ENCODE measurements at places on chromosomes 5 and 9.
A peak's percentile ranks its signal among the peaks of the same experiment; 100 is the strongest.

DNA sequence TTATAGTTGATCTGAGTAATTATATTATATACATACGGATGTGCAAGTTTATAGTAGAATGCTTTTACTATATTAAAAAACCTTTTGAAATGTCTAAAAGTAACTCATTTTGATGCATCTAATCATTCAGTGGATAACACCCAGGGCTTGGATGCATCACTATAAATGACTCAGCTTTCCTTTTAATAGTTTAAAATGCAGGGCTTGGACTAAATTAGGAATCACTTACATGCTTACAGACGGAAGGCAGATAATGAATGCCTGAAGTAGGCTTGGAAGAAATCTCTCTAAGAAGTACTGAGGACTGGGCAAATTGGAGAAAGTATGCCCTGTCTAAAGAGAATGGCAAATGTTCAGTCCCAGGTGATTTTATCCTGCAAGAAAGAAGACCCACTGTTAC is 362.5 kb upstream of the CCNH start:
- no peak for DNase-seq

- no peak for DNase-seq
Measured at GRCh38 chr9:95103281-95103771, 214.2 kb downstream of the FANCC start.

DNA sequence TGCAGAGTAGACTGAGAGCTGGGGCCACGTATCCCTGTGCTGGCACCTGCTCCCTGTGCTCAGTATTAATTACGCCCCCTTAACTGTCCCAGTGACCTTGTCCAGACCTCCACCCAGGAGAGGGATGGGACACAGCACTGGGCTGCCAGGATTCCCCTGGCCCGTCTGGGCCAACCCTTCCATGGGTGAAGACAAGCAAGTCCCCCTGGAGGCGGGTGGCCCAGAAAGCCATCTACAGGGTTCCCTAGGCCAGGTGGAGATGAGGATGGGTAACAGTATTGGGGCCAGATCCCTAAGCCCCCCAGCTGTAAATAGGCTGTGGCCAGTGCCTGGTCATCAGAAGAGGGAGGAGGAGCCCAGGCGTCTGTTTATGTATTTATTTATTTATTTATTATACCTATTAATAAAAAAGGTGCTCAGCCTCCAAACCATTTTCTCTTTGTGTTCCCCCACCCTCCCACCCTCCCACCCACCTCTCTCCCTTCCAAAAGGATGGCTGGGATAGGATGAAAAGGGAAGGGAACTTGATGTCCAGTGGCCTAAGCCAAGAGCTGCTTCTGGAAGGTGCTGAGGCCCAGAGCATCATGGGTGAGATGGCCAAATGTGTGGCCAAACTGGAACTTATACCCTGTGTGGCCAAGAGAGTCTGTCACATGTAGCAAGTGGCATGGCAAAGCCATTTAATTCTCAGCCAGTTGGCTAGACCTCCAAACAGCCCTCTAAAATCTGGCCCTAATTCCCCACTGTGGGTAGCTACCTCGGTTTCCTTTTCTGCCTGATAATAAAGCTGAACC is 43.4 kb upstream of the TESK1 start:
- no peak for DNase-seq

DNA sequence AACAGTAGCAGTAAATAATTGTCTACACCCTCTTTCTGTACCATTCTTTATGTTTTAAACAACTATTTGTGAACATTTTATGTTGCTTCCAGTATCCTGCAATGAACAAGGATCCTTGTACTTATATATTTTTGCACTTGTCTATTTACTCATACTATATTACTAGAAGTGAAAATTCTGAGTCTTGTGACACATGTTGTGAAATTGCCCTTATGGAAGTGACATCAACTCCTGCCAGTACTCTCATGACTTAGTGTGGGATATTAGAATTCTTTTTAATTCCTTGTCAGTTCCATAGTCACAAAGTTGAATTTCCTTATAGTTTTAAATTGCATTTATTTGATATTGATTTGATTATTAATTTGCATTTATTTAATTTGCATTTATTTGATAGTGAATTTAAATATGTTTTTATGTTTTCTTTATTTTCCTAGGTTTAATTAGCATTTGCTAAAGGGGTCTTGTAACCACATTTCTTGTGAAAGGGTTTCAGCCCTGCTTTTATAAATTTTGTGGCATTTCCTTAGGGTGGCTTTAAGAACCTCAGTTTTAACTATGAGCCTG is 27.7 kb downstream of the PARP8 start:
- DNase-seq = no peak

- DNase-seq = no peak
Measured at GRCh38 chr5:143131972-143132371, 271.5 kb downstream of the NR3C1 start.

- DNase-seq = no peak
Measured at GRCh38 chr9:36690412-36691168, 117.9 kb downstream of the MELK start.

- DNase-seq = no peak
Measured at GRCh38 chr9:111657051-111657450, 4.4 kb upstream of the GNG10 start.

DNA sequence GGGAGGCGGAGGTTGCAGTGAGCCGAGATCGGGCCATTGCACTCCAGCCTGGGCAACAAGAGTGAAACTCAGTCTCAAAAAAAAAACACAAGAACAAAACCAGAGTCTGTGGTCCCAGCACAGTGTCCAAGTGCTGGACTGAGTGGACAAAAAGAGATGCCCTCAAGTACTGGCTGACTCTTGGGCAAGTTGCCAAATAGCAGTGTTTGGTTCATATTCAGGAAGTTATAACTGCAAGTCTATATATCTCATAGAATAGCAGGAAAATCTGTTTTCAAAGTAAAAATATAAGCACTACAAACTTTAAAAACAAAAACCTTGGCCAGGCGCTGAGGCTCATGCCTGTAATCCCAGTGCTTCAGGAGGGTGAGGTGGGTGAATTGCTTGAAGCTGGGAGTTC is 7.3 kb downstream of the HABP4 start:
- no peak for DNase-seq

GRCh38 chr9:137110911-137111787 is 3.4 kb downstream of the DPP7 start:
- DNase-seq = no peak

DNA sequence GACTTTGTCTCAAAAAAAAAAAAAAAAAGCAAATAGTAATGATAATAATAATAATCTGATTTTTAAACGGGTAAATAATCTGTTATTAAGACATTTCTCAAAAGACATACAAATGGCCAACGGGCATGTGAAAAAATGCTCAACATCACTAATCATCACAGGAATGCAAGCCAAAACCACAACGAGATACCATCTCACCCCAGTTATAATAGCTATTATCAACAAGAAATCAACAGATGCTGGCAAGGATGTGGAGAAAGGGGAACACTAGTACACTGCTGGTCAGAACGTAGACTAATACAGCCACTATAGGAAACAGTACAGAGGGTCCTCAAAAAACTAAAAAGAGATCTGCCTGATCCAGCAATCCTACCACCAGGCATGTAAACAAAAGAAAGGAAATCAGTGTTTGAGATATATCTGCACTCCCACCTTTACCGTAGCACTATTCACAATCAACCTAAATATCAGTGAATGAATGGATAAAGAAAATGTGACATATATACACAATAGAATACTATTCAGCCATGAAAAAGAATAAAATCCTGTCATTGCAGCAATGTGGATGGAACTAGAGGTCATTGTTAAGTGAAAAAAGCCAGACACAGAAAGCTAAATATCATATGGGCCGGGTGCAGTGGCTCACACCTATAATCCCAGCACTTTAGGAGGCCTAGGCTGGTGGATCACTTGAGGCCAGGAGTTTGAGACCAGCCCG is 24.9 kb downstream of the VAV2 start:
- no peak for DNase-seq

- no peak for DNase-seq
Measured at GRCh38 chr9:136258786-136259516, 13.3 kb upstream of the QSOX2 start.

GRCh38 chr5:141330299-141331080 is at the start of gene PCDHGA1:
TSS of gene PCDHGA1 (plus strand) at chr5:141330514.
- peak; percentile 63 for DNase-seq

DNA sequence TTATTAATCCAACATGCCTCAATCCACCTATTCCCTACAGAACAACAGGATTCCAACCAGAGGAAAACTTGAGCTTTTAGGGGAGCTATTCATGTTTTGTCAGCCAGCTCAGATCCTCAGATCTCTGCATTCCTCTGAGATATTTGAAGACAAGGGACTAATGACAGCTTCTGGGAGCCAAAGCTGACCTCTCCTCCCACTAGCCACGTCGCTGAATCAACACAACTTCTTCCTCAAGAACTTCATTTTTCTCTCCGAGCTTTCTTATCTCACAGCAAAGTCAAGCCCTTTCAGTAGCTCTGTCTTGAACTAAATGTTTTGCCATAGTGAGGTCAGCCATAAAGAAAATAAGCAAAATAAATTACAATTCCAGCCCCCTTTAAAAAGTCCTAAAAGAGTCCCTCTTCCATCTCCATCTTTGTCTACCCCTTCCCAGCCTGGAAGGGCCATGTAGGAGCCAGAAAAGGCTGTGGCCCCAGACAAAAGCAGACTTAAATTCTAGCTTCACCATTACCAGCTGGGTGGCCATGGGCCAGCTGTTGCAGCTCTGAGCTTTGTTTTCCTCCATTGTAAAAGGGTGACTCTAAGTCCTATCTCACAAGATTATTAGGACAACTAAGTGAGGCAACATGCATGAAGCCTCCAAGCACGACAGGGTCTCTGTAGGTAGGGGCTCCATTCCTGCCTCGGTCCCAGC is 65.0 kb downstream of the HSD17B3 start:
- no peak for DNase-seq
